ENCODE measurements at places on chromosomes 2 and 18. TPM values are rescaled to one million over a fixed set of nuclear protein-coding genes. Genes with fewer than 3 reads are reported as not detected.

Gene PLEK
- total RNA-seq: 10.8 TPM

DNA sequence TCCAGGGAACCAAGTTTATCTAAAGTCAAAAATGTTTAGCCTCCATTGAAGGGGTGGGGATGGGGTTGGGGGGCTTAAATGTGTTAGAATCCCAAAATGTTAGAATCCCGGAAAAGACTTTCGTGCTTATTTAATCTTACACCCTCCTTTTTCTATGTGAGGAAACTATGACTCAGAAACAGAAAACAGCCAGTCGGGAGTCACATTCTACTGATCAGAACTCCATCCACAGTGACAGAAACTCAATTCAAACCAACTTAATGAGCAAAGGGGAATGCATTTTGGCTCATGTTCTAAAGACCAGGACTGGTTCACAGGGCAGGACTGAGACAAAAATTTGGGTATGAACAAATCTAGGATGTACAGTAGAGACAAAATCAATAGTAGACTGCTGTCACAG is 31.9 kb upstream of the AFTPH start:
- no peak for DNase-seq

GRCh38 chr18:58536202-58536516 is 92.7 kb downstream of the ALPK2 start:
- no peak for DNase-seq

DNA sequence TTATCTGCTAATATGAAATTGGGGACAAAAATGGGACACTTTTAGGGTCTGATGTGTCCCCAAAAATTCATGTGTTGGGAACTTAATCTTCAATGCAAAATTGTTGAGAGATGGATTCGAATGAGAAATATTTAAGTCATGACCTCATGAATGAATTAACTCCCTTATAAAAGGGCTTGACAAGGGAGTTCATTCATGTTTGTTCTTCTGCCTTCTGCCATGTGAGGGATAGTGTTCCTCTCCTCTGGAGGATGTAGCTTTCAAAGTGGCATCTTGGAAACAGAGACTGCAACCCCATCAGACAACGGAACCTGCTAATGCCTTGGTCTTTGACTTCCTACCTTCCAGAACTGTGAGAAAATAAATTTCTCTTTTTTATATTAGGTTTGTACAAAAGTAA is 89.2 kb upstream of the LINC00305 start:
- DNase-seq: no peak

Gene MOCOS
- total RNA-seq: 1.3 TPM

Gene CYBRD1
- 296 TPM for total RNA-seq

Gene SLC14A1
- 2.2 TPM for total RNA-seq

- DNase-seq: no peak
Observed at GRCh38 chr2:189899101-189899500, 114.9 kb downstream of the PMS1 start.

GRCh38 chr2:85156619-85157018 is 23.4 kb downstream of the TCF7L1 start:
- DNase-seq: no peak

GRCh38 chr2:55430211-55430975 is 10.7 kb upstream of the CCDC88A start:
- DNase-seq: no peak

- no peak for DNase-seq
Observed at GRCh38 chr18:31877900-31878299, 65.0 kb downstream of the TRAPPC8 start.

- no peak for DNase-seq
Observed at GRCh38 chr2:72859831-72860262, 27.4 kb upstream of the SPR start.

DNA sequence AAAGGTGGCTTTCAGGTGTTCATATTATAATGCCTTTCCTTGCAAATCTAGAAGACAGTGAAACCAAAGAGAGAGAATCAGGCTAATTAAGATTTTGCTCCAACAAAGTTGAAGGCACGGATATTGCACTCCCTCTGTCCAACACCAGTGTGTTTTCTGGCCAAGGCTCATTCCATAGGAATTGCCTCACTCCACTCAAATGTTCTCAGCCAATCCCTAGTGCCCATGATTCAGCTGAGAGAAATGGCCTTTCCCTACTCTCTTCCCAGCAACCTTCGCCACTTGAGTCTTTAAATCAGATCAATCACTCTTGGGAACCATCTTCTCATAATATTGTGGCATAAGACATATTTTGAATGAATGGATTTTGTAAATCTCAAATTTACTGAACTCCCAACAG is 768.2 kb upstream of the ACVR2A start:
- no peak for DNase-seq

GRCh38 chr2:195642679-195643068 is 14.4 kb upstream of the SLC39A10 start:
- DNase-seq: no peak

DNA sequence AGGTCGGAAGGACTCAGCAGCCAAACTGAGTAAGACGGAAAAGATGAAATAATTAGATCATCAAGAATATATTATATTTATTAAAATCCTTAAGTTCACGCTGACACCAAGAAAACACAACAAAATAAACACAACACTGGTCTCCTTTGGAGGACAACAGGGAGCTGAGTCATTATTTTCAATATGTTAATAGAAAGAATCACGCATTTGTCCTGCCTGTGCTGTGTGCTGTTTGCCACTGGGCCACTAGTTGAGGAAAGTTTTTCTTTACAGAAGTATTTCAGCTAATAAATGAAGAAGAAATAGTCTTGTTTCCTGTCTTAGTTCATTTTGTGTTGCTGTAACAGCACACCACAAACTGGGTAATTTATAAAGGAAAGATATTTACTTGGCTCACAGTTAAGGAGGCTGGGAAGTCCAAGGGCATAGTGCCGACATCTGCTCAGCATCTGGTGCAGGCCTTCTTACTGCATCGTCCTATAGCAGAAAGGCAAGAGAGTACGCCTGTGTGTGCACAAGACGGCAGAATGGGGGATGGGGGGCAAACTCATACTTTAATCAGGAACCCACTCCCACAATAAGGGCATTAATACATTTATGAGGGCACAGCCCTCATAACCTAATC is 88.0 kb downstream of the TCF7L1 start:
- DNase-seq: no peak

DNA sequence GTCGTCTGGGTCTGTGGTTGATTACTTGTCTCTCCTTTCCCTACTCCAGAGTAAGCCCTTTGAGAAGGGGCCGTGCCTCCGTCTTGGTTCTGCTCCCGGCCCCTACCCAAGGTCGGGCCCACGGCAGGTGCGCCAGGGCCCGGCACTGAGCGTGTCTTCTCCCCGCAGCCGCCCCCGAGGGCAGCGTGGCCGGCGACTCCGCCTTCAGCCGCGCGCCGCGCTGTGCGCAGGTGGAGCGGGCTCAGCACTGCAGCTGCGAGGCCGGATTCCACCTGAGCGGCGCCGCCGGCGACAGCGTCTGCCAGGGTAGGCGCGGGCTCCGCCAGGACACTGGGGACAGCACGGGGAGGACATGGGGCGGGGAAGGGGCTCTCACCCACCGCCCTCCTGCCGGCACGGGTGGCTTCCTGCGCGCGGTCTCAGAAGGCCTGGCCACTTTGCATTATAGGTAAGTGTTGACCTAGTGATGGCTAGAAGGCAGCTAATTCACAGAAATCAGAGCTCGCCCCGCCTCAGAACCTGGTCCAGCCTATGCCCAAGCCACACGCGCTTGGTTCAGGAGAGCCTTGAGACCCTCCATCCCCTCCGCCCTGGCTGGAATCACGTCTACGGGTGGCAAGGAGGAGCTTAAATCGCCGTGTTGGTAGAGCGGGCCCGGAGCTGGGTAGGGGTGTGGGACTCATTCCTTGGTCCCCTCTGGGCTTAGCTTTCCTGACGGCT is 43.5 kb downstream of the FBLN7 start:
- DNase-seq: no peak

DNA sequence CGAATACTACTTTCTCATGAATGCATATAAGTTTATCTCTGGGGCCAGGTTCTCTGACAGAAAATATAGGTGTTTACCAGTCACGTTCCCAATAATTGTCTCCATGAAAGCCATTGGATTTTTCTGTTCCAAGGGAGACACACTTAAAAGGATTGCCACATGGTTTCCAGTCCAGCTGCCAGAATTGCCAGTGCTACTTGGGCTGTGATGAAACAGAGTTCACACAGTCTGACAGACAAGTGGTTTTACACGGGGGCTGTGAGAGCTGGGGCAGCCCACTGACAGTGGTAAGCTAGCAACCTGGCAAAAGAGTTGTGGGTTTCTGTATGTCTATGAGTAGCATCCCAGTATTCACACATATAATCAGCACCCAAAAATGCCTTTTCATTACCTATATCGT is 27.7 kb upstream of the ATRAID start:
- DNase-seq: no peak

Gene AKAIN1
- total RNA-seq: not detected

GRCh38 chr2:200188876-200189275 is 117.6 kb upstream of the SPATS2L start:
- DNase-seq: no peak

GRCh38 chr18:57052173-57052572 is 94.7 kb upstream of the BOD1L2 start:
- no peak for DNase-seq

DNA sequence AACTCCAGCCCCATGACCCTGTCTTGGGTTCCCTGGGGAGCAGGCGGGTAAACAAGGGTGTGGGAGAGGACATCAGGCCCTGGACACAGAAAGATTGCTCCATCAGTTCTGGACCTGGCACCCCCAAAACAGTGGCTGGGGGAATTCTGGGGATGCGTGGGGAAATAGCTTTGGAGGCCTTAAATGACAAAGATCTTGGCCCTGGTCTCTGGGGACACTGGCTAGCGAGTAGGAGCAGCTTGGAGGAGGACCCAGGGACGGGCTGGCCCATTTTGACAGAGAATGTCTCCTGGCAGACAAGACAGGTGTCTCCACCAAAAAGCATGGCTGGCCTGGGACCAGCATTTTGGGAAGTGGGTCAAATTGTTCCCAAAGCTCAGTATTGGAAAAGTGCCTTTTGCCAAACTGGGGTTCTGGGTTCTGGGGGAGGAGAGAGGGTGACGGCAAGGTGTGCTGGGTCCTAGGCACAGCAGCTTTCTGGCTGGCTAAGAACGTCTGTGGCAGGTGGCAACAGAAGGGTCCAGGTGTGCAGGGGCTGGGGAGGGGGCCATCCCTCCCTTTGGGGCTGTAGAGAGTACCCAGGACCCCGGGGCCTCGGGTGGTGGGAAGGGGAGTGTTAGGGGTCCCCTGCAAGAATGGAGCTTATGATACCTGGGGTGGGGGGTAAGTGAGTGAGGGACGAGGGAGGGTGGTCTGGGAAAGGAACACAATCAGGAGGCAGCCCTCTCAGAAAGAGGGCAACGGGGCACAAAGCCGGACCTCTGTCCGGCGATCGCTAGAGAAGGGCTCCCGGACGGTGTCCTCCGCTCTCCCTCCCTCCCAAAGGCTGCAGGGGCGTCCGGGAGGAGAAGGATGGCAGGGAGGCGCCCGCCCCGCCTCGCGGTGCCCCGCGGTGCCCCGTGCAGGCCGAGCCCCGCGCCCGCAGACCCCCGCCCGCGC is 556 bp downstream of the CYRIA start:
- no peak for DNase-seq

DNA sequence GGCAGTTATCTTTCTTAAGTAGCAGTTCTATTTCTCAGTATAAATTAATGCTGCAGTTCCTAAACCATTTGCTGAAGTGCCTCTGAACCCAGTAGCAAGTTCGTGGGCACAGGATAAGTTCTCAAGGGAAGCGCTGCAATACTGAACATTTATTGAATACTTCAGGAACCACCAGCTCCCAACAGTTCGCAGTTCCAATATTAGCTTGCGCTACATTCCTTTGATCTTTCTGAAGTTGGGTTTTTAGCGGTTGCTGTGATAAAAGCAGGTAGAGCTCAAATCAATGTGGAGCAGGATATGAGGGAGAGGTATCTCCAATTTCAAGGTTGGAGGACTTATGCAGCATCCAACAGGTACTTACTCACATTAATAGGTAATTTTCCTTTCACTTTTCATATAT is 33.7 kb downstream of the PDCL3 start:
- no peak for DNase-seq

- no peak for DNase-seq
Observed at GRCh38 chr2:28486526-28486925, 9.3 kb upstream of the PLB1 start.

Gene GALNT3
- 1.1 TPM for total RNA-seq

Gene SCTR
- total RNA-seq: not detected

Gene LYPD6B
- not detected for total RNA-seq

Gene SP9
- not detected for total RNA-seq
